ENCODE measurements at places on chromosomes 7 and 10. TPM values are rescaled to one million over a fixed set of nuclear protein-coding genes. Genes with fewer than 3 reads are reported as not detected.

Gene PRLHR
- 0.48 TPM for total RNA-seq

Gene OGDHL
- total RNA-seq: 0.79 TPM

Gene ETV1
- 34.1 TPM for total RNA-seq

Gene FAM131B
- 4.1 TPM for total RNA-seq

Gene ST8SIA6
- 3.7 TPM for total RNA-seq

Gene SEMA3C
- total RNA-seq: 570 TPM

Gene OR9A2
- total RNA-seq: 1.1 TPM

Gene FBH1
- total RNA-seq: 65.7 TPM

Gene ZC3HAV1L
- total RNA-seq: 37.4 TPM

Gene IL6
- 0.32 TPM for total RNA-seq

Gene PNLIPRP2
- not detected for total RNA-seq

Gene GARIN1A
- 0.79 TPM for total RNA-seq

Gene NKX1-2
- total RNA-seq: not detected

Gene PHTF2
- 52.1 TPM for total RNA-seq

Gene TBXAS1
- 8.6 TPM for total RNA-seq

Gene GNGT1
- 0.95 TPM for total RNA-seq

Gene CLDN3
- 0.21 TPM for total RNA-seq

Gene SLC26A3
- not detected for total RNA-seq

Gene FGFR2
- 61.9 TPM for total RNA-seq

Gene GPR158
- 0.69 TPM for total RNA-seq

Gene CLDN4
- 51.4 TPM for total RNA-seq

Gene TMED4
- total RNA-seq: 92.6 TPM

Gene TMEM196
- 1.0 TPM for total RNA-seq

Gene ACHE
- 4.0 TPM for total RNA-seq

Gene CTAGE8
- 0.79 TPM for total RNA-seq

Gene PTF1A
- not detected for total RNA-seq

Gene ITIH5
- total RNA-seq: 97.6 TPM

Gene NPY4R2
- total RNA-seq: 0.16 TPM

Gene ZPBP
- 0.21 TPM for total RNA-seq
